Prostate gland (tissue), 2 donors: ENCODE measurements at places on chromosomes 6 and 20.
A peak's percentile ranks its signal among the peaks of the same experiment; 100 is the strongest.

GRCh38 chr6:44116641-44117382 lies 10.4 kb downstream of the MRPL14 start:
- no peaks in the 10 kb centered on the region for H3K4me1 ChIP-seq
- no peak overlapping the region for H3K27ac ChIP-seq
- H3K4me3 ChIP-seq = no peak overlapping the region
- no peaks in the 10 kb centered on the region for H3K27me3 ChIP-seq
- H3K36me3 ChIP-seq = no peaks in the 10 kb centered on the region

- H3K36me3 ChIP-seq = no peaks in the 10 kb centered on the region
- no peak for DNase-seq
- H3K27ac ChIP-seq = no peak overlapping the region
Measured at GRCh38 chr20:58168843-58169242, 59.6 kb downstream of the ANKRD60 start.

DNA sequence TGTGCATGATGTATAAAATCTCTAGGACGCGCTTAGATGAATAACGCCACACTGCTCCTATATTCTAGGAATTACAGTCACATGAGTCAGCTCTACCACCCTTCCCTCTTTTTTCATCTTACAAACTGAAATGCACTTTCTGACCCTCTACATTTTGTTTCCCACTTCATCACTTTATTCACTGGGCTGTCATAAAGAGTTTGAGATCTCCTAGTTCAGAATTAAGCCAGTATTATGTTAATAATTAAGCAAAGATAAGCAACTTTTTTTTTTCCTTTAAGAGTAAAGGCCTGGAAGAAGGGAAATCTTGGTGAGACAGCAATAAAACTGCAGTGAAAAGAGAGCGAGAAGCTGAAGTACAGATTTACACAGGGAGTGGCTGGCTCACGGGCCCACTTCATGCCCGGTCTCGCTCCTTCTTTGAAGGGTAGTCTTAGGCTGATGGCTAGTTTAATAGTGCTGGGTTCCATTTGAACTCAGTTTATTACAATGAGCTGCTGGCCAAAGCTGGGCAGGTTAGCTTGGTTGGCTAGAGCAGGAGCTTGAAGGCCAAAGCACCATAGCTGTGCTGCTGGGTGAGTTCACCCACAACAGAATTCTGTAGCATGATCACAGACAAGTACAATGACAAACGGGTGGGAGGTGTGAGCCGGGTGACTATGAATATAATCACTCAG lies 110.6 kb downstream of the MAP7 start:
- peak overlapping the region; percentile 8 for H3K27ac ChIP-seq
- no peak overlapping the region for H3K4me3 ChIP-seq
- H3K4me1 ChIP-seq = peaks cover 5% of the 10 kb centered on the region
- DNase-seq = peak; percentile 44
- H3K36me3 ChIP-seq = no peaks in the 10 kb centered on the region
- H3K27me3 ChIP-seq = no peaks in the 10 kb centered on the region

DNA sequence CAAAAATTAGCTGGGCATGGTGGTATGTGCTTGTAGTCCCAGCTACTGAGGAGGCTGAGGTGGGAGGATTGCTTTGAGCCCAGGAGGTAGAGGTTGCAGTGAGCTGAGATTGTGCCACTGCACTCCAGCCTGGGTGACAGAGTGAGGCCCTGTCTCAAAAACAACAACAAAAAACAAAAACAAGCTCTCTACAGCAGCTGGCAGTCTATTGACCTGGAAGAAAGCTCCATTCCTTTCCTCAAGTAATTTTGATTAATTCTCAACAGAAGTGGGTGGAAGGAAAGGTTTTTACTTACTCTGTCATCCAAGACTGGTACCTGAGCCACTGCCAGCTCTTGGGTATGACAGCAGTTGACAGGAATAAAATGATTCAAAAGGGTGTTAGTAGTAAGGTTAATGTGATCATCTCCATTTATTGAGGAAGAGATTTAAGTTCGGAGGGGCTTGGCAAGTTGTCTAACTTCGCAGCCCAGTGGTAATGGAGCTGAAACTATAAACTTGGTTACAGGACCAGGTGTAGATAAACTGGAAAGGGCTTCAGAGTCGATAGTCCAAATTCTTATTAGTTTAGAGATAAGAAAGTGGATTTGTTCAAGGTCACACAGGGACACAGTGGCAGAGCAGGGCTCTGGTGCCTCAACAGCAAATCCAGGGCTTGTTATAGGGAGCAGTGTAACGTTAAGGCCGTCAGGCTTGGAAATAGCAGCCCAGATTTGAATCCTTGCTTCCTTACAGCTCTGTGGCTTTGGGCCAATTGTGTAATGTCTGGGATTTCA lies 14.8 kb downstream of the SRSF3 start:
- H3K4me3 ChIP-seq = no peak overlapping the region
- peak overlapping the region; percentile 2 for H3K27ac ChIP-seq
- no peaks in the 10 kb centered on the region for H3K27me3 ChIP-seq
- DNase-seq = no peak

DNA sequence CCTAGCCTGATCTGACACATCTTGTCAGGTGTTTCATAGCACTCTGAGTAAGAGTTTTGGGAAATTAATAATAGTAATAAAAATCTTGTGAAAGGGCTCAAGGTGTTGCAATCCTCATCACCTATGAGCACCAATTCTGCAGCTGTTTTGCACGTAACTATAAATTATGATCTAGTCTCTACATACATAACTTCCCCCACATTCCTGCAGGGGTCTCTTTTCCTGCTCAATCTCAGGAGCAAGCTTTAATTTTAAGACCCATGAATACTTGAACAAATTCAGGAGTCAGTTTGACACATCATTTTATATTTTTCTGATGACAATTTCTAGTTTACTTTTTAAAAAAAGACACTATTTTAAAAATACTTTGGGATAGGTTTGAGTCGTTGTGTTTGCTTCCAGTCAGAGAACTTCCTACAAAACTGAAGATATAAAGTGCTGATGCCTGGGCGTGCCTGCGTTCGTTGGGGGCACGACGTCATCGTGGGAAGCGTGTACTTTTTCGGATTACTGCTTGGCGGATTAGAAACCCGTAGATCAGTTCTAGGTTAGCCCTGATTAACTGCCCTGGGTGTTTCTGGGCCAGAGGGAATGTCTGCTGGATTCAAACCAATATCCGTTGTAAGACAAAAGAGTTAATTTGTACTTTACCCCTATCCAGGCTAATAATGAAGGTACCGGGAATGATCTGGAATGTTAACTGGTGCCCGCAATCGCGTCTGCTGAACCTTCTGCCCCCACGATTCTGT lies 1.0 kb upstream of the E2F3 start:
- peak overlapping the region; percentile 41 for H3K4me3 ChIP-seq
- no peaks in the 10 kb centered on the region for H3K4me1 ChIP-seq
- H3K36me3 ChIP-seq = no peaks in the 10 kb centered on the region
- peak overlapping the region; percentile 62 for H3K27ac ChIP-seq
- H3K27me3 ChIP-seq = no peaks in the 10 kb centered on the region

GRCh38 chr6:153778216-153778615 lies 260.8 kb upstream of the OPRM1 start:
- H3K27me3 ChIP-seq = no peaks in the 10 kb centered on the region
- DNase-seq = no peak
- no peaks in the 10 kb centered on the region for H3K36me3 ChIP-seq
- no peak overlapping the region for H3K4me3 ChIP-seq

GRCh38 chr20:61803416-61803914 lies 262.2 kb downstream of the TAF4 start:
- DNase-seq = no peak
- H3K27ac ChIP-seq = no peak overlapping the region
- H3K27me3 ChIP-seq = no peaks in the 10 kb centered on the region
- H3K36me3 ChIP-seq = no peaks in the 10 kb centered on the region
- no peaks in the 10 kb centered on the region for H3K4me1 ChIP-seq

GRCh38 chr6:25441663-25442270 lies 162.6 kb downstream of the CARMIL1 start:
- no peak overlapping the region for H3K4me3 ChIP-seq
- no peaks in the 10 kb centered on the region for H3K27me3 ChIP-seq
- DNase-seq = no peak

DNA sequence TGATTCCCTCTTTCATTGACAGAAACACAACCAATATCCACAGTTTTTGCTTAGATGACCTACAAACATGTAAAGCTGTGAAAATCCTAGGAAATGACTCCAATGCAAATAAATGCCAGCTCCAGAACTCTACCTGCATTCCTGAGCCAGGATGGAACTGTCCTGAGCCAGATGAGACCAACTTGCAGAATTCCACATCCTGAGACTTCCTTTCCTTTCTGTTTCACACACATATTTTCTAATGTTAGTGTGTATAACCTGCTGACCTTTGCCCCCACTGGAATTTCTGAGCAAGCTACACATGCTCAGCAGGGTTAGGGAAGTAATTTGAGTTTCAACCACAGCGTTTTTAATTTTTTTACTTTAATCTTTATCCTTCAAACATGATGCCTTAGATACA lies 69.6 kb upstream of the ADGRF1 start:
- H3K4me1 ChIP-seq = no peaks in the 10 kb centered on the region
- no peak overlapping the region for H3K27ac ChIP-seq
- no peak for DNase-seq
- no peak overlapping the region for H3K4me3 ChIP-seq
- no peaks in the 10 kb centered on the region for H3K27me3 ChIP-seq

GRCh38 chr6:14354919-14355572 lies 237.5 kb downstream of the CD83 start:
- H3K27ac ChIP-seq = no peak overlapping the region
- H3K36me3 ChIP-seq = no peaks in the 10 kb centered on the region
- no peaks in the 10 kb centered on the region for H3K4me1 ChIP-seq
- no peak overlapping the region for H3K4me3 ChIP-seq
- DNase-seq = peak; percentile 21
- no peaks in the 10 kb centered on the region for H3K27me3 ChIP-seq

- no peaks in the 10 kb centered on the region for H3K27me3 ChIP-seq
- H3K4me3 ChIP-seq = no peak overlapping the region
- no peaks in the 10 kb centered on the region for H3K36me3 ChIP-seq
Measured at GRCh38 chr6:168394606-168395005, 46.4 kb upstream of the SMOC2 start.

DNA sequence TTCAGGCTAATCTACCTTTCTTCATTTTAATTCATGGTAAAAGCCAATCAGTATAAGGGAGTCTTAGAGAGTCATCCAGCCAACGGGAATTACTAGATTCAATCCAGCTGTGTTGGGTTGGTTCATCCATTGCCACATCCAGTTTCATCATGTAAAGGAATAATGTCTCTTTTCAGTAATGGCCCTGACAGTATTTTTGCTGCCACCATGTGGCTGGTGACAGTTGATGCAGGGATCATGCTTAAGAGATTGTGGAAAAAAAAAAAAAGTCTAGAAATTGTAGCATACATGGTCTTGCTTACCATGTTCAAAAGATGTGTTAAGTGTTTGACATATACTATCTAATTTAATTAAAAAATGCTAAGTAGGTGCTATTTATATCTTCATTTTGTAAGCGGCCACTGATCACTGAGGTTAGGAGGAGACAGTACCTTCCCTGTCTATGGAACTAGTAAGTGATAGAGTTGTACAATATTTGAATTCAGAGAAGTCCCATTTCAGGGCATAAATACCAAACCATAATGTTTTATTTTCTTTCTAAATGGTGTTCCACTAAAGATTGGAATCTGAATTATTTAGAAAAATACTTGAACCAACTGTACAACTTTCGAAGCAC lies 135.9 kb downstream of the KHDRBS2 start:
- no peak overlapping the region for H3K27ac ChIP-seq
- H3K4me3 ChIP-seq = no peak overlapping the region
- H3K4me1 ChIP-seq = no peaks in the 10 kb centered on the region
- no peaks in the 10 kb centered on the region for H3K27me3 ChIP-seq
- DNase-seq = no peak

DNA sequence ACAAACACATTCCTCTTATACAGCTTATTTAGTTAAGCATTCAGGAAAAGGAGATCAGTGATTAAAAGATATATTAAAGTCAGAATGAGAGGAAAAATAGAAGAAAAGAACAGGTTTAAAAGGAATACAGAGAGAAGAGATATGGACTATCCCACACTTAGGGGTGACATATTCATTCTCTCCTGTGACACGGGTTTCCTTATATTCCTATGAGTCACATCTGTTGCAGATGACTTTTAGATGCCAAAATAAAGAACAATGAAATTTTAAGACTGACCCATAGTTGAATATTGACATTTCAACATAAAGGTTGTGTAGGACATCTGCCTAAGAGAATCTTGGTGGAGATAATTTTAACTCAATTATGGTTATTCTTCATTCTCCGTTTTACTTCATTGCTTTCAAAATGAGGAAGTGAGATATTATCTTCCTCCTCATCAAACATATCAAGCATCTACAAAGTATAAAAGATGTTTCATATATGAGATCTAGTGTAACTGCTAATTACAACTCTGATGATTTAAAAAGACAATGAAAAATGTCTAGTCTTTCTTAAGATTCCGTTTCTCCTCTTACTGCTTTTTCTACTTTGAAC lies 1336.7 kb upstream of the CITED2 start:
- no peaks in the 10 kb centered on the region for H3K36me3 ChIP-seq
- H3K27ac ChIP-seq = no peak overlapping the region
- H3K4me3 ChIP-seq = no peak overlapping the region
- no peaks in the 10 kb centered on the region for H3K27me3 ChIP-seq
- no peaks in the 10 kb centered on the region for H3K4me1 ChIP-seq

DNA sequence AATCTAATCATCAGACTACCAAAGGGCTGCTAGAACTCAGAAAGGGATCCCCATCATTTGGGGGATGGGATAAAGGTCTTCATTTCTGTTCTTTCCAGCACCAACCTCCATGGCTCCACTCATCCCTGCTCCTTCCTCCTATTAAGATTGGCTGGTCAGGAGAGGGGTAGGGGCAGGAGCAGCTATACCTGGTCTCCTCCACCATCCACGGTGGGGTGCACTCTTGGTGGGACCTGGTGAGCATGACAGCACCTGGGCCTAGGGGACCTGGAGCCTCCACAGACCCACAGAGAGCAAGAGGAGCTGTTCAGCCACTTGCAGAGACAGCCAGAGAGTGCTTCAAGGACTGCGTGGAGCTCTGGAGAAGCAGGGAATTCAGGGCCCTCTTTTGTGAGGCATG lies 6.1 kb upstream of the ULBP2 start:
- H3K27ac ChIP-seq = no peak overlapping the region
- peaks cover 31% of the 10 kb centered on the region for H3K27me3 ChIP-seq
- peaks cover 5% of the 10 kb centered on the region for H3K4me1 ChIP-seq
- no peak overlapping the region for H3K4me3 ChIP-seq
- DNase-seq = no peak
- no peaks in the 10 kb centered on the region for H3K36me3 ChIP-seq

- no peaks in the 10 kb centered on the region for H3K4me1 ChIP-seq
- DNase-seq = no peak
- no peaks in the 10 kb centered on the region for H3K36me3 ChIP-seq
- no peak overlapping the region for H3K4me3 ChIP-seq
- no peaks in the 10 kb centered on the region for H3K27me3 ChIP-seq
Measured at GRCh38 chr6:22326500-22326899, 29.7 kb upstream of the PRL start.
